ENCODE measurements at places on chromosomes 7 and 10.

DNA sequence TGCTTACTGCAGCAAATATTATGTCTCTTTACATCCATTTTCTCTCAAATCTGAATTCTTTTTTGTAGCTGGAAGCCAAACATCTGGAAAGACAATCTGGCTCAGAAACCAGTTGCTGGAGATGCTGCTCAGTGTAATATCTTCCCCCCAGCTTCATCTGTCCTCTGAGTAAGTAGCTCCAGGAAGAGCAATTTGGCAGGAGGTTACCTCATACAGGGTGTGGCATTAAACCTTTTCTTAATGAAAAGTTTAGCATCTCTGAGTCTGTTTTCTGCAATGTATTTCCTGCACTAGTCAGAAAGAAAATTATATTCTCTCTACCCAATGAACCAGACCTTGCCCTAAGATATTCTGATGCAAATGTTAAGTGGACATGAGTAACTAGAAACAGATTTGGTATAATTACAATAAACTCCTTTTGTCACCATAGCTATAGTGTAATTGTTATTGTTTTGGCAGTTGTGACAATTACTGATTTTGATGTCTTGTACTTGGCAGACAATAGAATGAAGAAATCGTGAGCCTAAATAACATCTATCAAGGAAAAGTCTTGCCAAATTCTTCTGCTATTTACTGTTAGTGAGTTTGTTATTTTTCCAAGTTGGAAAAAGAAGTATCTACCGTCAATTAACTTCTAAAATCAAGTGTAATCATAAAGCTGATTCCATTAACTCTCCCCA is 123.3 kb downstream of the WDFY4 start:
- no peak for DNase-seq

DNA sequence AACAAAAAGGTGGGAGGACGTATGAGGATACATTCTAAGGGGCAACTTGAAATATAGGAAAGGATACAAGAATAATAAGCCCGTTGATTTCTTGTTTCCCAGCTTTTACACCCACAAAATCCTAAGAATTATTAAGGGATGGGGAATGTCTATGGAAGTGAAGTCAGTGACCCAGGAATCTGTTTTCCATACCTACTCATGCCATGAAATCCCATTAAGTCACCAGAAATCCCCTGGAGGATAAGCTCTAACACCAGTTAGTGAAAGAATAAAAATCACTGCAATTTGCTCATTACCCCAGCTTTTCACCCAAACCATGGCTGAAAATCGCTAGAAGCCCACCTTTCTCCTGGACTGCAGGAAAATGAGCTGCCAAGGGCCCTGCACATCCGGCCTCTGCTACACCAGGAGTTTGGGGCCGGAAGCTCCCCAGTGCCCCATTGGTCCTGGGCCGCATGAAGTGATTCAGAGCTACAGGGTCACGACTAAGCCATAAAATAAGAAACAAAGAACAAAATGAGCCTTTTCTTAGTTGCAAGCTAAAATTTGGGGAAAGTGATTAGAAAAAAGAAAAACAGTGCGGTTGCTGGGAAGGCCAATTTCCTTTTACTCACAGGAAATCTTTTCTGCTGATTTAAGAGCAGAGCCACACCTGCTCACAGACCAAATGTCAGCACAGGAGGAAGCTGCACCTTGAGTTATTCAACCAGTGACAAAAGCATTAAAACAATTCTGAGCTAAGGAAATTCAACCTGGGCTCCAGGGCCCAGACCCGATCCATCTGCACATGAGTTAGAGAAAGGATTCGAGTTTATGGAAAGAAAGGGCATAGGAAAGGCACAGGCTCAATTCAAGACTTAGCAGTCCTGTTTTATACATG is 40.3 kb downstream of the HIPK2 start:
- no peak for DNase-seq

- no peak for DNase-seq
Observed at GRCh38 chr10:133187091-133187905, 27.3 kb downstream of the KNDC1 start.

DNA sequence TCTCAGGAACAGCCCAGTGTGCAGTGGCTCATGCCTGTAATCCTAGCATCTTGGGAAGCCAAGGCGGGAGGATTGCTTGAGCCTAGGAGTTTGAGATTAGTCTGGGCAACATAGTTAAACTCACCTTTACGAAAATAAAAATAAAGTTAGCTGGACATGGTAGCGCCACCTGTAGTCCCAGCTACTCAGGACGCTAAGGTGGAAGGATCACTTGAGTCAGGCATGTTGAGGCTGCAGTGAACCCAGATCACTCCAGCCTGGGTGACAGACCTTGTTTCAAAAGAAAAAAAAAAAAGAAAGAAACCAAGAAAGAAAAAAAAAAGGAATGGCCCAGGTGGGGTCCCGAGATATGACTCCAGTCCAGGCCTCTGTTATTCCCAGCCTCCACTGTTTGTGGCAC is 96.6 kb downstream of the SLC25A13 start:
- no peak for DNase-seq

DNA sequence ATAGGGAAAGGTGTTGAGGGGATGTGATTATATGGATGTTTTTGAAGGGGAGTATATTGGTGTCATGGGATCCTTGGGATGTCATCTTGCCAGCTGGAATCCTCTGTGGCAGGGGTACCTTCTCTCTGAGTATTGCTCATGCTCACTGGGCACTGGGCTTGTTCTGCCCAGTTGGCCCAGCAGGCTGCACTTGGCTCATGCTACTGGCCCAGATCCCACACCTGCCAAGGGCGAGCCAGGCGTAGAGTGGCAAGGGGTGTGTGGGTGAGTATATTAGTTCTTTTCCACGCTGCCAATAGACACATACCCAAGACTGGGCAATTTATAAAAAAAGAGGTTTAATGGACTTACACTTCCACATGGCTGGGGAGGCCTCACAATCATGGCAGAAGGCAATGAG is 311.9 kb downstream of the AUTS2 start:
- no peak for DNase-seq

DNA sequence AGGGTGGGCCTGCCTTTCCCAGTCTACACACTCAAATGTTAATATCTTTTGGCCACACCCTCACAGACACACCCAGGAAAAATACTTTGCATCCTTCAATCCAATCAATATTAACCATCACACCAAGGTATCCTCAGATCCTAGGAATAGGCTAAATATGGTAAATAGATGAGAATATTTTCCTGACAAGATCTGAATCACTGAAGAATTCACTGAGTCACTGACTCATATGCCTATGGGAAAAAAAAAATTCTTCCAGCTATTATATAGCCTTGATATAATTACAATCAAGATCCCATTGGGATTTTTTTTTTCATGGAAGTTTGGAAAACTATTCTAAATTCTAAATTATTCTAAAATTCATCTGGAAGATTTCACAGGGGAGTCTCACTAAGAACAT is 65.8 kb downstream of the INHBA start:
- no peak for DNase-seq

- DNase-seq = no peak
Observed at GRCh38 chr7:76142861-76143260, 58.8 kb upstream of the SRRM3 start.

- DNase-seq = no peak
Observed at GRCh38 chr10:61063034-61063433, 119.0 kb upstream of the RHOBTB1 start.

DNA sequence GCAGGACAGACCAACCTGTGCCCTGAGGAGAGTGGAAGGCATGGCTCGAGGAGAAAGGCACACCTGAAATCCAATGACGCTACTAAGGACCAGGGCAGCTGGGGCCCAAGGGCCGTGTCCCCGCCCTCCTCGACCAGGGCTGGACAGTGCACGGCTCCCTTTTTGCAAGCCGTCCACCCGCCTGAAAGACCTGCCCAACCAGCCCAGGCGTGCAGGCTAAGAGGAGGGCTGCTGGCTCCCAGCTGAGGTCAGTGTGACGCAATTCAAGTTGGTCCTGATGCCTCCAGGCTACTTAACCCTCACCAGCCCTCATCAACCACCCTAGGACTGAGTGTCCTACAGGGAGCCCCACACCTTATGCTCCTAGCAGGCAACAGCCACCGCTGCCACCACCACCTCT is 69.3 kb downstream of the DLG5 start:
- DNase-seq = no peak
